Fibroblast of lung (primary cell): ENCODE measurements at places on chromosomes 3 and 15. TPM values are rescaled to one million over a fixed set of nuclear protein-coding genes. Genes with fewer than 3 reads are reported as not detected.
A peak's percentile ranks its signal among the peaks of the same experiment; 100 is the strongest.

- peak; percentile 23 for DNase-seq
Measured at GRCh38 chr3:129560269-129560787, 17.4 kb downstream of the H1-8 start.

BSN gene
- total RNA-seq, result under 0.01 TPM in 2 replicates

GRCh38 chr3:138862531-138862923, 27.8 kb upstream of the PIK3CB start:
- no peak for DNase-seq

DNA sequence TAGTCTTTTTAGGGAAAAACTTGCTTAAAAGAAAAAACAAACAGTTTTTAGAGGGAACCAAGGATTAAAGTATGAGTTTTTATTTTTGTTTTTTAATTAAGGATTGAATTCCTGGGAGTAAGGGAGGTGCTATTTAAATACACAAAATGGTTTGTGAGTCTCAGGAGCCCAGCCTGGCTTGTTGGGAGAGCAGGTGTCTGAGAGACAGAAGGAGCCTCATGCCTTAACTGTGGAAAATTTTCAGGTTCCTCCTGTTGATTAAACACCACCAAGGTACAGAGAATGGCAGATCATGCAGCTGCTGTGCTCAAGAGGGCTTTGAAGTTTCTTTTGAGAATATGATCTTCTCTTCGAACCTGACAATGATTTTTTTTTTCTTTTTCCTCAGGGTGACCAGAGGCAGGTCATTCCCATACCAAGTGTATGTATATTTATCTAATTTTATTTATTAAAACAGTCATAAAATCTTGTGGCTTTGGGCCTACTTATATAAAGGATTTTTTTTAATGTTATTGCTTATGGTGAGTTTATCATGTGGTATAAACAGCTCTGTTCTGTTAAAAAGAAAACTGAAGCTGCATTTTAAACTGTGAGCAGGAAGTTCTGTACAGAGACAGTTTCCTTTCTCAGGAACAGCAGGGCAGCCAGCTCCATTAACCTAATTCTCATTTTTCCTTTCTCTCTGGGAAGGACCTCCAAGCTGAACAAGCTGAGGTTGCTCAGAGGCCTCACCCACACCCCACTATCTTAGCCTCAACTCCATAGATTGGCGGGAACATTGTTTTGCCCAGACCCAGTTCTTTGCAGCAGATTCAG, 33.7 kb upstream of the VILL start:
- no peak for DNase-seq

GRCh38 chr3:17500618-17501017, 241.8 kb downstream of the TBC1D5 start:
- peak; percentile 45 for DNase-seq

- DNase-seq, result no peak
Measured at GRCh38 chr3:160793722-160794252, 37.8 kb downstream of the PPM1L start.

GRCh38 chr3:99287876-99288275, 350.5 kb upstream of the COL8A1 start:
- no peak for DNase-seq

IMPG2 gene
- total RNA-seq, result 0.33 and 0.51 TPM in 2 replicates

CRYGS gene
- total RNA-seq, result 0.99 and 1.0 TPM in 2 replicates

SEMA7A gene
- 2.3 and 5.6 TPM in 2 replicates for total RNA-seq

DNA sequence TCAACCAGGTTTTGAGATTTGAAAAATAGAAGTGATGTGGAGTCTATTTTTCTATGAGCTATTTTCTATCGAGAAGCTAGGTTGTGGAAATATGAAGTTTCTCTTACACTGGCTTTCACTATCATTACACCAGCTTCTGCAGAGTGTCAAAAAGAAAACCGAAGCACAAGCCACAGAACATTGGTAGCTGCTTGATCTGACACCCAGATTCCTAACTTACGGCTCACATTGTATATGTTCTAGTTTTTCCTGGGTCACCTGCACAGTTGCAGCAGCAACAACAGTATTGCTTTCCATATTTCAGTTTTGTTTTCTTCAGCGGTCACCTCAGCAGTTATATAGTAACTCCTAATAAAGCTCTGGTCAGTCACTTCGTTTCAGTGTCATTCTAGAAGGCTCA, 790.1 kb downstream of the PLOD2 start:
- no peak for DNase-seq

DNA sequence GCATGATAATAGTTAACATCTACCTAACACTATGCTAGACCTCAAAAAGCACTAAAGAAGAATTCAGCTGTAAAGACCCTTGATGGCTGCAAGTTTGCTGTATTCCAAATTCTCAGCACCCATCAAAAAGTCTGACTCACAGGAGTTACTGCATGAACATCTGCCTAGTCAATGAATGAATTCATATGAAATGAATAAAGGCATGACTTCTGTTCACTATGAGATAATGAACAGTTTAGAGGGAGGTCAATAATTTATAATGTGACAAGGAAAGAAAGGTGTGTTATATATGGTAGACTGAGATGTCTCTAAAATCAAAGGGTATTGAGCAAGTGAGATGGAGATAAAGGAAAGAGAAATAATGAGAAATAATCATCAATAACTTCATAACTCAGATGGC, 508.2 kb upstream of the TGFBR2 start:
- peak; percentile 71 for DNase-seq
